ENCODE measurements at places on chromosomes 5 and 9. TPM values are rescaled to one million over a fixed set of nuclear protein-coding genes. Genes with fewer than 3 reads are reported as not detected.

GRCh38 chr5:83586874-83587776 lies 115.6 kb downstream of the VCAN start:
- H3K27ac ChIP-seq, result no peak overlapping the region
- no peaks in the 10 kb centered on the region for H3K27me3 ChIP-seq
- H3K4me1 ChIP-seq, result no peaks in the 10 kb centered on the region
- H3K36me3 ChIP-seq, result no peaks in the 10 kb centered on the region
- no peak overlapping the region for H3K4me3 ChIP-seq

Gene ALDOB
- 11,399 TPM for polyA plus RNA-seq

Gene KCNT1
- not detected for polyA plus RNA-seq

Gene ADAMTSL1
- not detected for polyA plus RNA-seq

Gene PDGFRB
- polyA plus RNA-seq, result 1.6 TPM

DNA sequence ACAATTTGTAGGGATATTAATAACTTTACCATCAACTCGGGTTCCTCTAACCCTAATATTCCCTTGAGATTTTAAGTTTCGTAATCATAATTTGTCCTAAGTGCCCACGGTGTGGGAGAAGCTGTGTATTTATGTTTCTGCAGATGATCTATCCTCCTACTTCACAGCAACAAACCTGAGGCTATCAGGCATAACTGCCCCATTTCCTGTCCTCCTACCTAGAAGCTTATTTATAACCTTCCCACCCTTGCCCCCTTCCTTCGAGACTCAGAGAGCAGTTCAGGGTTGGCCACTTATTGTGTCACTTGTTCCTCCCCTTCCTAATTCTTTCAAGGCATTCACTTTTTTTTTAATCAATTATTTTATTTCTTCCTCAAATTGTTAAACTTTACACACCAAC lies 29.6 kb upstream of the LCP2 start:
- no peak overlapping the region for H3K27ac ChIP-seq
- DNase-seq, result no peak
- H3K4me1 ChIP-seq, result peaks cover 3% of the 10 kb centered on the region
- no peaks in the 10 kb centered on the region for H3K27me3 ChIP-seq

- H3K27me3 ChIP-seq, result no peaks in the 10 kb centered on the region
- H3K4me1 ChIP-seq, result peaks cover 12% of the 10 kb centered on the region
- no peak for DNase-seq
Observed at GRCh38 chr9:68548241-68548640, 7.6 kb upstream of the TMEM252 start.

GRCh38 chr5:83157163-83157562 lies 79.8 kb downstream of the XRCC4 start:
- no peaks in the 10 kb centered on the region for H3K36me3 ChIP-seq
- H3K4me1 ChIP-seq, result no peaks in the 10 kb centered on the region
- H3K4me3 ChIP-seq, result no peak overlapping the region
- DNase-seq, result no peak
- no peak overlapping the region for H3K27ac ChIP-seq
- no peaks in the 10 kb centered on the region for H3K27me3 ChIP-seq

GRCh38 chr5:95238560-95239325 lies 46.2 kb downstream of the MCTP1 start:
- no peaks in the 10 kb centered on the region for H3K36me3 ChIP-seq
- H3K4me1 ChIP-seq, result no peaks in the 10 kb centered on the region
- H3K27ac ChIP-seq, result no peak overlapping the region
- DNase-seq, result peak; percentile 27
- H3K27me3 ChIP-seq, result no peaks in the 10 kb centered on the region
- no peak overlapping the region for H3K4me3 ChIP-seq

DNA sequence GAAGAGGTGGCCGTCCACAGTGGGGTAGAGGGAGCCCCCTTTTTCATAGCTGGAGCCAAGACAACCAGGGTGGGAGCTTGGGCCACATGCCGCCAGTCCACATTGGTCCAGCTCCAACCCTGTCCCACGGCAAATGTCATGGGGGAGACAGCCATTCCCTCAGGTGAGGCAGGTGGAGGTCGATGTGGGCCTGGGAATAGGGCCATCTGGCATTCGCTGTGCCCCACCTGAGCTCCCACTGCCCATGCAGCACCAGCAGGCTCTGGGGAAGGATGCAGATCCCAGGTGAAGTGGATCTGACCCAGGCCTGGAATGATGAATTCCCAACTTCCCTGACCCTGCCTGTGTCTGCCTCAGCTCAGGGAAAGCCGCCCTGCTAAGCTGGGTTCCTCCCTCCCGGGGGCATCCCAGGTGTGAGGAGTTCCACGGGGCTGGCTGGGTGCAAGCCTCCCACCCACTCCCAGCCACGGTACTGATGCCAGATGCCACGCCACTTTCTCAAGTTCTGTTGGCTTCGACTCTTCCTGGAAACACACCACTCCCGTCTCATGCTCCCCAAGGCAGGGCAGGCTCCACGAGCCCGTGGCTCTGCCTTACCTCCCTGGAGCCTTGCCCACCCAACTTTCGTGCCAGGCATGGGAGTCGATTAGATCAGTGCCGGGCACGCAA lies 25.2 kb upstream of the FCN2 start:
- no peaks in the 10 kb centered on the region for H3K27me3 ChIP-seq
- no peak overlapping the region for H3K4me3 ChIP-seq
- DNase-seq, result no peak
- H3K36me3 ChIP-seq, result no peaks in the 10 kb centered on the region
- H3K4me1 ChIP-seq, result no peaks in the 10 kb centered on the region
- no peak overlapping the region for H3K27ac ChIP-seq

GRCh38 chr5:150057996-150058395 lies 28.4 kb downstream of the CSF1R start:
- no peak for DNase-seq
- H3K36me3 ChIP-seq, result peaks cover 43% of the 10 kb centered on the region
- H3K4me3 ChIP-seq, result no peak overlapping the region
- no peak overlapping the region for H3K27ac ChIP-seq
- H3K4me1 ChIP-seq, result no peaks in the 10 kb centered on the region

- no peak for DNase-seq
- no peaks in the 10 kb centered on the region for H3K27me3 ChIP-seq
- H3K36me3 ChIP-seq, result no peaks in the 10 kb centered on the region
- no peak overlapping the region for H3K4me3 ChIP-seq
- H3K27ac ChIP-seq, result no peak overlapping the region
- no peaks in the 10 kb centered on the region for H3K4me1 ChIP-seq
Observed at GRCh38 chr5:31987985-31988710, 186.0 kb downstream of the GOLPH3 start.

- H3K4me3 ChIP-seq, result no peak overlapping the region
- H3K4me1 ChIP-seq, result peaks cover 4% of the 10 kb centered on the region
- H3K27ac ChIP-seq, result no peak overlapping the region
- H3K36me3 ChIP-seq, result no peaks in the 10 kb centered on the region
- DNase-seq, result no peak
Observed at GRCh38 chr9:94979904-94980507, 253.5 kb downstream of the AOPEP start.

- no peaks in the 10 kb centered on the region for H3K36me3 ChIP-seq
- no peaks in the 10 kb centered on the region for H3K27me3 ChIP-seq
- no peak overlapping the region for H3K4me3 ChIP-seq
- no peak for DNase-seq
- H3K27ac ChIP-seq, result no peak overlapping the region
Observed at GRCh38 chr5:19853616-19854240, 134.3 kb downstream of the CDH18 start.

DNA sequence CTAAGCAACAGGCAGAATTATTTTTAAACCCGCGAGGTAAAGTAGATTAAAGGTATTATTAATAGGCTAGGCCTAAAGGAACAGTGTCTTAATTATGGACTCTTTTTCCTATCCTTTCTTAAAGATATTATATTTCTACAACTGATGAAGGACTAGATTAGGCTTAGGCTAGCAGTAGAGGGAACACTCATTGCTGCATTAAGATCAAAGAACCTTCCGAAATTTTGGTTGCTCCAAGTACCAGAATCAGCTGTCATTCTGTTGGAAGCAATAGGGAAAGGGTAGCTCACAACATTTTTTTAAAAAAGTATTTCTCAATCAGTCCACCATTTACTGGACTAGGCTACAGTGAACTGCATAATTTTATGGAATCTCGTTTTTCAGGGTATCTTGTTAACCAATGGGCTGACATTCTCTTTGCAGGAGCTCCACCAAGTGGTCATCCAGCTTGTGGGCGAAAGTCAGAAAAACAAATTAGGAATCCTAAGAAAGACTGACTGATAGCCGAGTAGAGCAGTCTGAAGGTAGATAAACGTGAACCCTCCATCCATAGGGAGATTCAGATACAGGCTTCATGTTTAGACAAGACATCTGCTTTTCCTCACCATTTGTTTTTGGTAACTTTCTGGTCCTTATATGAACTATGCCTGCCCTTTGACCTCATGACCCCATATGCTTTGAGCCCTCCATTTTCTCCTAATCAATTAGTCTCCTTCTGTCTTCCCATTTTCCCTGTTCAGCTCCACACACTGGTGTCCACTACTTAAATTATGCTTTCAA lies 103.6 kb upstream of the CHD1 start:
- no peak overlapping the region for H3K4me3 ChIP-seq
- H3K27me3 ChIP-seq, result no peaks in the 10 kb centered on the region
- peak; percentile 82 for DNase-seq
- peak overlapping the region; percentile 90 for H3K27ac ChIP-seq
- H3K36me3 ChIP-seq, result no peaks in the 10 kb centered on the region

Gene CCDC171
- 0.27 TPM for polyA plus RNA-seq

DNA sequence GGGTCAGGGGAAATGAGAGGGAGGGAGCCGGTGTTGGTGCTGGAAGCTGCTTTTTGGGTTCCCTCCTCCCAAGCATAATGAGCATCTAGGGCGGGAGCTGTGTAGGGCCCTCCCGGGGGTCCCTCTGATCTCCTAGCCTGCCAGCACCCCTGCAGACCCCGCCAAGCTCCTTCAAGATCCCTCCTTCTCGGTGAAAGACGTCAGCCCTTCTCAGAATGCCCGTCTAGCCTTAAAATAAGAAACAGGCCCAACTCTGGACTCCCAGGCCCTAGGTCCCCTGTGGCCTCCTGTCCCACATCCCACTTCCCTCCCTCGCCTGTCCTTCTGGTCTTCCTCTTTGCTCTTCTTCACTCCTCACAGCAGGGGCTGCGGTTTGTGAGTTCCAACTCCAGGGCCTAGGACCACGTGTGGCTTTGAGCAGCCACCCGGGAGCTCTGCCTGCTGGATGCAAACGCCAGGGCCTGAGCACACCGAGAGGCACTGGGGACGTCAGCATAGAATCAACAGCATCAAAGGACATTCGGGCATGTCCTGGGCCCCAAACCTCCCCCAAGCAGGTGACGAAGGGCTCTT lies 8.8 kb upstream of the SCGB3A1 start:
- H3K27me3 ChIP-seq, result no peaks in the 10 kb centered on the region
- no peak for DNase-seq
- no peaks in the 10 kb centered on the region for H3K36me3 ChIP-seq
- no peak overlapping the region for H3K27ac ChIP-seq
- H3K4me1 ChIP-seq, result no peaks in the 10 kb centered on the region

GRCh38 chr5:74762599-74762998 lies 4.3 kb downstream of the GFM2 start:
- H3K4me1 ChIP-seq, result no peaks in the 10 kb centered on the region
- no peak overlapping the region for H3K27ac ChIP-seq
- peaks cover 4% of the 10 kb centered on the region for H3K36me3 ChIP-seq
- no peak for DNase-seq

Gene LRRC14B
- not detected for polyA plus RNA-seq

DNA sequence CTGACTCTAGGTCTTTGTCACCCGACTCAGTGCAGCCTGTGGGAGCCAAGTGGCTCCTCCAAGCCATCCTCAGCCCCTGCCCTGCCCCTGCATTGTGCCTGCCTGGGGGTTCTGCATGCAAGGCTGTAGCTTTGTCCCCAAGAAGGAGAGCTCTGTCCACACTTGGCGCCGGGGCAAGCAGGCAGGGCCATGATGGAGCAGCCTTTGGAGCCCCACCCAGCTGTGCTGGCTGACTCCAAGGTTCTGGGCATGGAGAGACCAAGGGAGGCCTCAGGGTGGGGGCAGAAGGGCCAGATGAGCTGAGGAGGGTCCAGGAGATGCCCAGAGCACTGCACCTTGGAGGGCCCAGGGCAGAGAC lies 226.2 kb downstream of the CACNA1B start:
- no peaks in the 10 kb centered on the region for H3K36me3 ChIP-seq
- H3K4me1 ChIP-seq, result no peaks in the 10 kb centered on the region
- H3K27ac ChIP-seq, result no peak overlapping the region
- no peaks in the 10 kb centered on the region for H3K27me3 ChIP-seq
- DNase-seq, result no peak
- no peak overlapping the region for H3K4me3 ChIP-seq

- H3K4me3 ChIP-seq, result no peak overlapping the region
- H3K4me1 ChIP-seq, result no peaks in the 10 kb centered on the region
- H3K27ac ChIP-seq, result no peak overlapping the region
- H3K36me3 ChIP-seq, result no peaks in the 10 kb centered on the region
- DNase-seq, result no peak
Observed at GRCh38 chr5:144083185-144083584, 87.3 kb downstream of the YIPF5 start.

DNA sequence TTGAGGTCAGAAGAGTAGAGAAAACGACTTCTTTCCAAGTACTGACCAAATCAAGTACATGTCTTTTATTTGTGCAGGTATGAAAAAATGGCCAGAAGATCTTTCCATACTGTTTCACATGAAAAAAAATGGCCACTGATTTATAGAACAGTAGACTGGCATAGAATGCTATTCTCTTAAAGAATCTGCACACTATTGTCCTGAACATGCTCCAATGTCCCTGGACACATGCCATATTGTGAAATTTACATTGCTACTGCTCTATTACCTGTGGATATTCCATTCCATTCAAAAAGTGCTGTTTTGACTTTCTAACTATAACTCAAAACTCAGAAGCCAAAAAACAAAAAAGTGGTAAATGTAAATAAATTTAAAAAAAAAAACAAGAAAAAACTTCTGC lies 60.6 kb downstream of the FBXL17 start:
- no peak overlapping the region for H3K27ac ChIP-seq
- H3K4me3 ChIP-seq, result no peak overlapping the region
- no peaks in the 10 kb centered on the region for H3K36me3 ChIP-seq
- DNase-seq, result no peak
- no peaks in the 10 kb centered on the region for H3K27me3 ChIP-seq

- DNase-seq, result no peak
- peak overlapping the region; percentile 30 for H3K27ac ChIP-seq
- H3K4me1 ChIP-seq, result no peaks in the 10 kb centered on the region
- H3K4me3 ChIP-seq, result no peak overlapping the region
Observed at GRCh38 chr5:149433524-149434131, 54.5 kb upstream of the IL17B start.

DNA sequence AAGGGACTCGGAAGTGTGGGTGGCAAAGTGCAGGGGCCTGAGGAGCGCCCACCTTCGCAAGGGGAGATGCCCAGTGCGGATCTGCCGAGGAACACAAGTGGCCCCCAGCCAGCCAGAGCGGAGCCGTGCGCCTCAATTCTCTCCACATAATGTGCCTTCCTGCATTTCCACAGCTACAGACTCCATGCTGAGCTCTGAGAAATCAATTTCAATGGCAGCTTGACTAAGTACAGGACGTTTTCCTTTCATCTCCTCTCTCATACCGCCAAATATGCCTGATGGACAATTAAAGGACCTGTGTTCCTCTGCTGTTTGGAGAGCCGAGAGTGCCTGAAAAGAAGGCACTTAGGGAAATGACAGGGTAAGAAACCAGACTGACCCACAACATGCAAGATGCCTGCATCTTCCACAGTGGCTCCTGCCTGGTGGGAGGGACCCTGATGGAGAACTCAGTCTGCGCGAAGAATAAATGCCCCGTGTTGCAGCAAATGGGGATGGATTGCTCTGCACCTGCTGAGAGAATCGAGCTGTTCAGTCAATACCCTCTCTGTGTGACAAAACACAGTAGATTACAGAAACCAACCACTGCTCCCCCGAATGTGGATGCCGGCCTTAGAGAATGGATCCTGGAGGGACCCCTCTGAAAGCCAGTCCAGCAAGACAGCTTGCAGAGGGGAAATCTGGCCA lies 38.6 kb upstream of the OLFM1 start:
- H3K4me3 ChIP-seq, result no peak overlapping the region
- no peaks in the 10 kb centered on the region for H3K36me3 ChIP-seq
- no peaks in the 10 kb centered on the region for H3K4me1 ChIP-seq
- H3K27ac ChIP-seq, result no peak overlapping the region

All from small intestine (tissue), 16 donors.